ENCODE measurements at places on chromosomes 6 and 20. TPM values are rescaled to one million over a fixed set of nuclear protein-coding genes. Genes with fewer than 3 reads are reported as not detected.

GRCh38 chr6:150491811-150492172 lies 107.9 kb upstream of the PLEKHG1 start:
- peaks cover 2% of the 10 kb centered on the region for H3K36me3 ChIP-seq
- DNase-seq: no peak
- peak overlapping the region; percentile 50 for H3K27ac ChIP-seq
- H3K27me3 ChIP-seq: peaks cover 16% of the 10 kb centered on the region

DNA sequence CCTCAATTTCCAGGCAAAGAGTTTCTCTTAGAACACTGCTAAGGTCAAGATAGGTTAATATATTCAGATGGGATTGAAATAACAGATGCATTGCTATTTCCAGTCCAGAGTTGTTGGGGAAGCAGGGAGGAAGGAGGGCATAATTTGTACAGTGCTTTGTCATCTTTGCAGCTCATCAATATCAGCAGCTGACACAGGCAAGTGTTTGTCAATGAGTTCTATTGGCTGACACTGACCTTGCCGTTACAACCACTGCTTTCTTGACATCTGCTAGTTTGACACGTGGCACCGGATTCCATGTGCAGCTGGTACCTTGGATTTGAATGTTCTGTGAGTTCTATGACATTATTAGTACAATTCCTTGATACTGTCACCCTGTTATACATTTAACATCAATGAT lies 28.0 kb upstream of the MLIP start:
- H3K27me3 ChIP-seq: no peaks in the 10 kb centered on the region
- DNase-seq: no peak
- H3K4me1 ChIP-seq: no peaks in the 10 kb centered on the region
- H3K27ac ChIP-seq: no peak overlapping the region

GRCh38 chr6:156598855-156599180 lies 178.4 kb upstream of the ARID1B start:
- DNase-seq: no peak
- H3K36me3 ChIP-seq: no peaks in the 10 kb centered on the region
- peaks cover 2% of the 10 kb centered on the region for H3K4me1 ChIP-seq
- no peak overlapping the region for H3K27ac ChIP-seq
- H3K4me3 ChIP-seq: no peak overlapping the region

GRCh38 chr6:140003217-140003616 lies 628.8 kb upstream of the CITED2 start:
- no peak for DNase-seq
- H3K27ac ChIP-seq: no peak overlapping the region
- no peaks in the 10 kb centered on the region for H3K36me3 ChIP-seq
- H3K4me1 ChIP-seq: no peaks in the 10 kb centered on the region
- peaks cover 4% of the 10 kb centered on the region for H3K27me3 ChIP-seq

DNA sequence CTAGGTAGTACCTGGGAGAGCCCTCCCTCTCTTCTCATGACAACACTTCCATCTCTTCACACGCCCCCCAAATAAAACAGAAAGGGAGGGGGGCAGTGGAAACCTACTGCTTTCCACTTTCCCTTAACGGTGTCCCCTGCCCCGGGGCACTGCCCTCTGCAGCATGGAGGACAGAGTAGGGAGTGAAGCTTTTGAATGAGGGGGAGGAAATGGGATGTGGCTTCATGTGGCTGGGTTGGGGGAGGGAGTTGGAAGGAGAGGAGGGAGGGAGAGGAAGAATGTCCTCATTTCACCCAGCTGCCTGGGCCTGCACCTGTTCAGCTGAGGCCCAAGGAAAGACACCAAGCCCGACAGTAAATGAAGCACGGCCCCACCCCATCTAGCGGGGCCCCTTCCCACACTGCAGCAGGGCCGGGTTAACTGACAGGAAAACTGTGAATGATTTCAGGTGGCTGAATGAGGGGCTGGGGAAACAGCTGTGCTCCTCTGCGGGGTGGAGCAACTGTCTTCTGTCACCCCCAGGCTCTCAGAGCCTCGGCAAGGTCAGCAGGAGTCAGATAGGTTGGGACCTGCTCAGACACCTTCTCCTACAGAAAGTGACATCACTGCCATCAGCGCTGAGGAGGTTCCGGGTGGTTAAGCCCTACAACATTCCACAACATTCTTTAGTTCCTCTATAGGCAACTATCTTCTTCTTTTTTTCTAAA lies 40.0 kb upstream of the TAF8 start:
- peaks cover 72% of the 10 kb centered on the region for H3K4me1 ChIP-seq
- H3K27ac ChIP-seq: peak overlapping the region; percentile 97
- H3K27me3 ChIP-seq: no peaks in the 10 kb centered on the region
- DNase-seq: peak; percentile 53

GRCh38 chr6:136036601-136037000 lies 185.1 kb downstream of the PDE7B start:
- no peak overlapping the region for H3K4me3 ChIP-seq
- no peak for DNase-seq
- H3K27ac ChIP-seq: no peak overlapping the region
- H3K4me1 ChIP-seq: peaks cover 14% of the 10 kb centered on the region
- H3K27me3 ChIP-seq: no peaks in the 10 kb centered on the region

GRCh38 chr6:113293423-113293740 lies 563.8 kb upstream of the MARCKS start:
- H3K27me3 ChIP-seq: peaks cover 4% of the 10 kb centered on the region
- H3K4me1 ChIP-seq: no peaks in the 10 kb centered on the region
- H3K27ac ChIP-seq: no peak overlapping the region
- no peak overlapping the region for H3K4me3 ChIP-seq
- DNase-seq: no peak
- H3K36me3 ChIP-seq: no peaks in the 10 kb centered on the region

- H3K36me3 ChIP-seq: peaks cover 3% of the 10 kb centered on the region
- H3K27me3 ChIP-seq: no peaks in the 10 kb centered on the region
- no peak for DNase-seq
- H3K27ac ChIP-seq: no peak overlapping the region
These were observed 13.5 kb downstream of the PPP1R3G start for GRCh38 chr6:5098501-5099270.

GRCh38 chr6:23713211-23713610 lies 412.8 kb upstream of the NRSN1 start:
- no peak overlapping the region for H3K4me3 ChIP-seq
- no peaks in the 10 kb centered on the region for H3K27me3 ChIP-seq
- no peak for DNase-seq
- H3K36me3 ChIP-seq: no peaks in the 10 kb centered on the region

DNA sequence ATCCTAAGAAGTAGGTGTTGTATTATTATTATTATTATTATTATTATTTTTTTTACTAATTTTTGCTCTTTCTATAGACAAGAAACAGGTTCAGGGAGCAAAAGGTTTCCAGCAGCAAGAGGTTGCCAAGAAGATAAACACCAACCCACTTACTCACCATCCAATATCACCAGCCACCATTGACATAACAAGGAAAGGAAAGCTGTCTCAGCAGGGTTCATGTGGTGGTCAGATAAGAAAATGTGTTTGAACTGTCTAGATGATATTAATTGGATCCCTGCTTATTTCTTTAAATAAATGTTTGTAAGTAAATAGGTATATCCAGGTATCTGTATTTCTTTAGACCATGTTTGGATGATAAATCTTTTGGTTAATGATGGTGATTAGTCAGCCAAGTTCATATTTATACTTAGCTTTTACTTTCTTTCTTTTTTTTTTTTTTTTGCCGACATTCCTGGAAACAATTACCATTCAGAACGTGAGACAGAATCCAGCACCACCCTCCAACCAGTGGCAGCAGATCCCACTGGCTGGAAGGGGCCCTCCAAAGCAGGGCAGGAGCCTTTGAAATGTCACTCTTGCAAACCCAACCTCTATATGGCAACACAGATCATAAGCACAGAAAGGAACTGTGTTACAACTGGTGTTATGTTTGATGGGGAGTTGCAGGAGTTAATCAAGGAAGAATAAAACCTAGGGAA lies 139.2 kb upstream of the ECI2 start:
- H3K4me3 ChIP-seq: no peak overlapping the region
- H3K27ac ChIP-seq: no peak overlapping the region
- no peak for DNase-seq
- H3K36me3 ChIP-seq: no peaks in the 10 kb centered on the region
- H3K4me1 ChIP-seq: no peaks in the 10 kb centered on the region

- H3K4me3 ChIP-seq: no peak overlapping the region
- H3K4me1 ChIP-seq: no peaks in the 10 kb centered on the region
- H3K36me3 ChIP-seq: no peaks in the 10 kb centered on the region
- H3K27me3 ChIP-seq: peaks cover 12% of the 10 kb centered on the region
- DNase-seq: no peak
- no peak overlapping the region for H3K27ac ChIP-seq
These were observed 96.0 kb downstream of the CEBPB start for GRCh38 chr20:50286609-50287008.

DNA sequence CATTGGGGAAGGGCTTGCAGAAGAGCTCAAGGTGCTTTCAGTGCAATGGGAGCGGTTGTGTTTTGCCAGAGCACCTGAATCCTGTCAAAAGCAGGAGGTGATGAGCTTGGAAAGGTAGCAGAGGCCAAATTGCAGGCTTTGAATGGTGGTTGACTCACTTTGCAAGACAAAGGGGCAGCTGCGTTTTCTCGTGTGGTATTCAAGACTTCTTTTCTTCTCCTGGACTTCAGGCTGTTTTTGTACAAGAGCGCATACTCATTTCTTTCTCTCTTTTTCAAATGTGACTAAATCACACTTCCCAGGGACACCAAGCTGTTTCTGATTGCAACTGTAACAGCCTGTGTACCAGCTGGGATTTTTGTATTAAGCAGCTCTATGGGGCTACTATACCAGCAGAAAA lies 32.3 kb downstream of the GHRH start:
- no peak overlapping the region for H3K4me3 ChIP-seq
- H3K4me1 ChIP-seq: no peaks in the 10 kb centered on the region
- no peak overlapping the region for H3K27ac ChIP-seq

DNA sequence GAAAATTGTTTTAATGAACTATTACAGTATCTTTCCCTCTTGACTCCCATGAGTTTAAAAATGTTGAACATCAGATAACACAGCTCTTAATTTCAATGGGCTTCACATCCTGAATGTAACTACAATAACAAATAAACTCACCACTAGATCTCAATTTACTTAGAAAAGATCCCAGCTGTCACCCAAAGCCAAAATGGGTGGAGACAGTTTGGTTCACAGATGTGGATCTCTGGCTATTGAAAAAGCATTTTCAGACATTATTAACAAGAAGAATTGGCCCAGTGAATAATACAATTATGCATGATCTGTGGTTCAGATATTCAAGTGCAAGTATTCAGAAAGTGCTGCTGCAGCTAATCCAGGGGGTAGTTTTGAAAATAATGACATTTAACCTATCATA lies 184.7 kb upstream of the RALGAPA2 start:
- H3K4me3 ChIP-seq: no peak overlapping the region
- H3K4me1 ChIP-seq: no peaks in the 10 kb centered on the region
- H3K27me3 ChIP-seq: peaks cover 6% of the 10 kb centered on the region
- H3K27ac ChIP-seq: no peak overlapping the region

GRCh38 chr6:166795879-166796278 lies 160.5 kb downstream of the RNASET2 start:
- no peaks in the 10 kb centered on the region for H3K36me3 ChIP-seq
- no peak for DNase-seq
- no peak overlapping the region for H3K4me3 ChIP-seq
- no peaks in the 10 kb centered on the region for H3K27me3 ChIP-seq
- H3K27ac ChIP-seq: no peak overlapping the region
- H3K4me1 ChIP-seq: no peaks in the 10 kb centered on the region

- no peaks in the 10 kb centered on the region for H3K4me1 ChIP-seq
- no peak for DNase-seq
- no peak overlapping the region for H3K27ac ChIP-seq
- H3K36me3 ChIP-seq: no peaks in the 10 kb centered on the region
- no peaks in the 10 kb centered on the region for H3K27me3 ChIP-seq
- H3K4me3 ChIP-seq: no peak overlapping the region
These were observed 87.0 kb upstream of the RNF24 start for GRCh38 chr20:4102381-4102780.

- peaks cover 64% of the 10 kb centered on the region for H3K4me1 ChIP-seq
- H3K27me3 ChIP-seq: no peaks in the 10 kb centered on the region
- H3K27ac ChIP-seq: peak overlapping the region; percentile 48
- no peak for DNase-seq
These were observed 48.5 kb downstream of the STK4 start for GRCh38 chr20:45014671-45015415.

DNA sequence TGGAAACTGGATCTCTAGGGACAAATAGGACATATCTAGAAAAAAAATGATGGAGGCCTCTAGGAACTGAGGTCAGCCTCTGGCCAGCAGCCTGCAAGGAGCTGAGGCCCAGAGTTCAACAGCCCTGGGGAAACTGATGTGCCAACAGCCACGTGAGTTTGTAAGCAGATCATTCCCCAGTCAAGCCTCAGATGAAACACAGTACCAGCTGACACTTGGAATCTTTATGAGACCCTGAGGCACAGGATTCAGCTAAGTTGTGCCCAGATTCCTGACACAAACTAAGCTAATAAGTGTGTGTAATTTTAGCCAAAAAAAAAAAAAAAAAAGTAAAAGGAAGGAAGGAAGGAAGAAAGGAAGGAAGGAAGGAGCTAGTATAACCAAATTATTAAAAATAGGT lies 1059.8 kb upstream of the MAP3K7 start:
- DNase-seq: no peak
- H3K4me3 ChIP-seq: no peak overlapping the region
- no peaks in the 10 kb centered on the region for H3K36me3 ChIP-seq
- no peak overlapping the region for H3K27ac ChIP-seq
- no peaks in the 10 kb centered on the region for H3K4me1 ChIP-seq

GRCh38 chr20:34824806-34825529 lies 483 bp downstream of the NCOA6 start:
- DNase-seq: peak; percentile 79
- H3K36me3 ChIP-seq: peaks cover 9% of the 10 kb centered on the region
- H3K4me1 ChIP-seq: peaks cover 32% of the 10 kb centered on the region
- H3K4me3 ChIP-seq: peak overlapping the region; percentile 95
- peak overlapping the region; percentile 90 for H3K27ac ChIP-seq

- H3K27ac ChIP-seq: no peak overlapping the region
- no peak for DNase-seq
- H3K27me3 ChIP-seq: peaks cover 4% of the 10 kb centered on the region
- H3K4me3 ChIP-seq: no peak overlapping the region
These were observed 232.1 kb downstream of the LRFN2 start for GRCh38 chr6:40355066-40355465.

GRCh38 chr6:158782432-158783166 lies 36.6 kb downstream of the EZR start:
- no peak for DNase-seq
- no peaks in the 10 kb centered on the region for H3K27me3 ChIP-seq
- no peak overlapping the region for H3K27ac ChIP-seq
- no peak overlapping the region for H3K4me3 ChIP-seq
- peaks cover 56% of the 10 kb centered on the region for H3K36me3 ChIP-seq
- H3K4me1 ChIP-seq: peaks cover 25% of the 10 kb centered on the region

OOEP gene
- not detected for total RNA-seq

TCF21 gene
- not detected for total RNA-seq

BTBD3 gene
- total RNA-seq: 3.9 TPM

CGA gene
- not detected for total RNA-seq

PRSS16 gene
- 0.54 TPM for total RNA-seq

CASS4 gene
- 3.4 TPM for total RNA-seq

HEY2 gene
- total RNA-seq: not detected

ECT2L gene
- total RNA-seq: not detected

ANKRD6 gene
- 2.2 TPM for total RNA-seq

TNF gene
- 114 TPM for total RNA-seq

CALHM6 gene
- 7.4 TPM for total RNA-seq

MUC22 gene
- not detected for total RNA-seq

Data from activated naive CD8-positive, alpha-beta T cell treated with anti-CD3 and anti-CD28 coated beads for 36 hours (primary cell).